Chondrocyte (in vitro differentiated cells): ENCODE measurements at places on chromosomes 5 and 9. TPM values are rescaled to one million over a fixed set of nuclear protein-coding genes. Genes with fewer than 3 reads are reported as not detected.
A peak's percentile ranks its signal among the peaks of the same experiment; 100 is the strongest.

- no peak overlapping the region for H3K27ac ChIP-seq
- H3K4me3 ChIP-seq = no peak overlapping the region
- no peaks in the 10 kb centered on the region for H3K4me1 ChIP-seq
- no peaks in the 10 kb centered on the region for H3K36me3 ChIP-seq
These were observed 1435.6 kb upstream of the NUDT12 start for GRCh38 chr5:104998169-104998568.

GRCh38 chr5:151257731-151258181 lies 4.8 kb downstream of the GM2A start:
- no peaks in the 10 kb centered on the region for H3K27me3 ChIP-seq
- H3K27ac ChIP-seq = no peak overlapping the region
- no peaks in the 10 kb centered on the region for H3K36me3 ChIP-seq
- H3K4me1 ChIP-seq = peaks cover 10% of the 10 kb centered on the region

- no peak for DNase-seq
- H3K4me3 ChIP-seq = no peak overlapping the region
- H3K36me3 ChIP-seq = peaks cover 58% of the 10 kb centered on the region
- H3K4me1 ChIP-seq = peaks cover 9% of the 10 kb centered on the region
- H3K27me3 ChIP-seq = no peaks in the 10 kb centered on the region
These were observed 97.3 kb upstream of the DMRT1 start for GRCh38 chr9:744046-744712.

The TEX48 gene
- not detected in 3 replicates for total RNA-seq

The CFAP90 gene
- 0.27 to 0.36 TPM in 2 of 3 replicates, not detected in the other for total RNA-seq

DNA sequence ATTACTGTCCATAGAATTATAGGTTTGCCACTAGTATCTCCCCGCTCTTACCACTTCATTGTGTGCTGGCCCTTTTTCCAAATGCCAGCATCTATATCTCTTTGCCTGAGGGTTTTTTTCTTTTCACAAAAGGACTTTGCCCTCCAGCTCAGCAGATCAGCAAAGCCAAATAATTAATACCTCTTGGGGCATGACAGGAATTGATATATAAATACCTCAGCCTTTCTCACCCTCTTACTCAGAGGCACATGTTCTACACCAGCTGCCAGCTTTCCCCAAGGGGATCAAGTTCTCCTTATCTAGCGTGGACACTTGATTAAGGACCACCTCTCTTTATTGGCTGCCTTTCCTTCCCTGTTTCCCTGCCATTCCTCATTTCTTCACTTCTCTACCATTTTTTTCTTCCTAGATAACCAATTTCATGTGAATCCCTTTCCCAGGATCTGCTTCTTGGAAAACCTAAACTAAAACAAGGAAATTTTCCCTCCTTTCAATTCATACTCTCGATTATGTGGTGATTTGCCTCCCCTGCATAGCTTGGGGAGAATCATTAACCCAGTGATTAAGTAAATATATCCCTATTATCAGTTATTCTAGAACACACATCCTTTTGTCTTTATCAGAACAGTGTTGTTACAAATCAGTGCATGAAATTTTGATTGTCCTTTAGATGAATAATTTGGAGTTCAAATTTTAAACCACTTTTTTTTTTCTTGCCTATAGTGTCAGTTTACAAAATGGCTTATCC lies 6.9 kb upstream of the NUDT12 start:
- peaks cover 11% of the 10 kb centered on the region for H3K4me1 ChIP-seq
- no peaks in the 10 kb centered on the region for H3K36me3 ChIP-seq
- H3K4me3 ChIP-seq = no peak overlapping the region
- peak overlapping the region; percentile 25 for H3K27ac ChIP-seq

The RIMOC1 gene
- total RNA-seq = 35.9 to 41.0 TPM (median 38.9 TPM) in 3 replicates

DNA sequence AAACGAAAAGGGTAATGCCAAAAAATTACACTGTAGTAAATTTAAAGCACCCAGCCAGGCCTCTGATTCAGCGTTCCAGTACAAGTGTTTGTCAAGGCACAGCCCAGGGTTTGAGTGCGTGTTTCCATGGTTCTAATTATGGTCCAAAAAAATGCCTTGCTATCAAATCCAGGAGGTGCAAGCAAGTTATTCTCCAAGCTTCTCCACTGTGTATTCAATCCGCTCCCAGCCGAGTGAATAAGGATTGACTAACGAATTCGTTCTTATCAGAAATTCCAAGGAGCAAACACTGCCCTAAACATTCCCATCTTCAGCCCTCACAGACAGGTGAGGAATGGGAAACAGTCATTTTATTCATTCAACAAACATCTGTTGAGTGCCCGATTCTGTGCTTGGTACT lies 103.3 kb upstream of the WWC1 start:
- H3K4me1 ChIP-seq = no peaks in the 10 kb centered on the region
- no peaks in the 10 kb centered on the region for H3K27me3 ChIP-seq
- H3K27ac ChIP-seq = no peak overlapping the region
- H3K36me3 ChIP-seq = no peaks in the 10 kb centered on the region
- no peak overlapping the region for H3K4me3 ChIP-seq

The SLC6A19 gene
- not detected in 3 replicates for total RNA-seq

- peak overlapping the region; percentile 70 for H3K27ac ChIP-seq
- peak overlapping the region; percentile 68 for H3K4me3 ChIP-seq
- H3K36me3 ChIP-seq = peaks cover 21% of the 10 kb centered on the region
These were observed 90.7 kb downstream of the PTCH1 start for GRCh38 chr9:95425910-95426551.

- H3K4me1 ChIP-seq = peaks cover 47% of the 10 kb centered on the region
- no peak for DNase-seq
- H3K36me3 ChIP-seq = no peaks in the 10 kb centered on the region
- no peak overlapping the region for H3K27ac ChIP-seq
These were observed 118.6 kb upstream of the ZNF608 start for GRCh38 chr5:124865066-124865465.

GRCh38 chr5:149646564-149646963 lies 65.3 kb downstream of the ARHGEF37 start:
- no peaks in the 10 kb centered on the region for H3K36me3 ChIP-seq
- no peaks in the 10 kb centered on the region for H3K4me1 ChIP-seq
- H3K4me3 ChIP-seq = no peak overlapping the region
- H3K27me3 ChIP-seq = peaks cover 2% of the 10 kb centered on the region
- DNase-seq = no peak

The PCDHGC5 gene
- total RNA-seq = 1.7 to 3.6 TPM (median 2.0 TPM) in 3 replicates

DNA sequence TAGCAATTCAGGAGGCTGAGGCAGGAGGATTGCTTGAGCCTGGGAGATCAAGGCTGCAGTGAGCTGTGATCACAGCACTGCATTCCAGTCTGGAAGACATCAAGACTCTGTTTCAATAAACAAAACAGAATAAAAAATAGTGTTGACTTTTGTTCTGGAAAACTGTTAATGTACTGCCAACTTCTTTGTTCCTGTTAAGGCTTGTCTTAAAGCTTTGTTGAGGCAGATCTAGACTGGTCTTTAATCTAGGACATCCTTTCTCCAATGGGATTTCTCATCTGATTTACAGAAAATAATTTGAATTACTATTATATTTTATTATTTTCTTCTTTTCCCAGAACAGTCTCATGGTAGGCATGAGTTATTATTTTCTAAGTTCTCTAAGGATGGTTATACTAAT lies 26.0 kb downstream of the BDP1 start:
- H3K4me3 ChIP-seq = no peak overlapping the region
- no peak for DNase-seq
- H3K4me1 ChIP-seq = peaks cover 24% of the 10 kb centered on the region
- H3K27ac ChIP-seq = no peak overlapping the region
- no peaks in the 10 kb centered on the region for H3K27me3 ChIP-seq

The MEIKIN gene
- not detected in 3 replicates for total RNA-seq

DNA sequence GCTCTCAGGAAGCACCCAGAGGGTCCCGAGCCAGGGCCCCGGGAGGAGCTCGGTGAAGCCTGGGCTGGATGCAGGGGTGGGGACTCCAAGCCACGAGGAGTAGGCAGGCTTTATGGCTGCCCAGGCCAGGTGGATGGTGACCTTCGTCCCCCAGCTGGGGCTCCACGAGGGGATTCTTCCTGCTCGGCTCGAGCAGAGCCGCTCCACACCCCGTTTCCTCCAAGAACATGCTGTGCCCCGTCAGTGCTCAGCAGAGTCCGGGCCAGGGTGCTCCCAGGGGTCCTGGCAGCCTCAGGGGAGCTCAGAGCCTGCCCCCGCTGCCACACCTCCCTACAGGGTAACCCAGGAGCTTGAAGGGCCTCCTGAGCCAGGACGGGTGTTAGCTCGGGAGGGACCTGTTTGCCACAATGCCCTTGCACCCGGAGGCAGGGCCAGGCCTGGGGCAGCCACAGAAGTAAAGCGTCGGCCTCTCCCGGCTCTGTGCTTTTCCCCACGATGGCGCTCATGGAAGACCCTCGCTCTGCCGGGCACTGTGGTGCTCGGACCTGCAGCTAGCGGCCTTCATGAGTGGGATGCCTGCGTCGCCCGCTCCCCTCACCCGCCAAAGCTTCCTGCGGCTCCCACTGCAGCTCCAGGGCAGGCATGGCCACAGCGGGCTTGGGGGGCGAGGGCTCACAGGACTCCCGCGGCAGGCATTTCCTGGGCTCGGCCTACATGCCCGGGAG lies 86.8 kb downstream of the KCNT1 start:
- no peak for DNase-seq
- peaks cover 3% of the 10 kb centered on the region for H3K27me3 ChIP-seq

The PCDHB3 gene
- 5.6 to 12.1 TPM (median 5.6 TPM) in 3 replicates for total RNA-seq

DNA sequence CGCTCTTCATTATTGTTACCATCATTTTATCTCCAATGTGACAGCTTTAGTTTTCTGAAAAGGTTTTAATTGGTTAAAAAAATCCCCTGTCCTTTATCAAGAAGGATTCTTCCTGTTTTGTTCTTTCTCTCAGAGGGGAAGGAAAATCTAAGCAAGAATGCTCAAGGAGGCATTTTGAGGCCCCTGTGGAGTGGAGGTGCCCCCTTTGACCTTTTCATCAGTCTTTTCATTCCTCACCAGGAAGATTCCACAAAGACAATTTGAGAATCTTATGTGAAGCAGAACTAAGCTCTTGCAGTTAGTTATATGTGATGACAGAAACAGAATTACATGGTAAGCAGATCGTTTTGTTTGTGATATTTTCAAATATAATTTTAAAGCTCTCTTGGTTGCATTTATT lies 489.6 kb downstream of the MAN2A1 start:
- H3K27ac ChIP-seq = no peak overlapping the region
- no peak for DNase-seq
- H3K36me3 ChIP-seq = no peaks in the 10 kb centered on the region
- no peaks in the 10 kb centered on the region for H3K27me3 ChIP-seq
- H3K4me3 ChIP-seq = no peak overlapping the region
- peaks cover 3% of the 10 kb centered on the region for H3K4me1 ChIP-seq

DNA sequence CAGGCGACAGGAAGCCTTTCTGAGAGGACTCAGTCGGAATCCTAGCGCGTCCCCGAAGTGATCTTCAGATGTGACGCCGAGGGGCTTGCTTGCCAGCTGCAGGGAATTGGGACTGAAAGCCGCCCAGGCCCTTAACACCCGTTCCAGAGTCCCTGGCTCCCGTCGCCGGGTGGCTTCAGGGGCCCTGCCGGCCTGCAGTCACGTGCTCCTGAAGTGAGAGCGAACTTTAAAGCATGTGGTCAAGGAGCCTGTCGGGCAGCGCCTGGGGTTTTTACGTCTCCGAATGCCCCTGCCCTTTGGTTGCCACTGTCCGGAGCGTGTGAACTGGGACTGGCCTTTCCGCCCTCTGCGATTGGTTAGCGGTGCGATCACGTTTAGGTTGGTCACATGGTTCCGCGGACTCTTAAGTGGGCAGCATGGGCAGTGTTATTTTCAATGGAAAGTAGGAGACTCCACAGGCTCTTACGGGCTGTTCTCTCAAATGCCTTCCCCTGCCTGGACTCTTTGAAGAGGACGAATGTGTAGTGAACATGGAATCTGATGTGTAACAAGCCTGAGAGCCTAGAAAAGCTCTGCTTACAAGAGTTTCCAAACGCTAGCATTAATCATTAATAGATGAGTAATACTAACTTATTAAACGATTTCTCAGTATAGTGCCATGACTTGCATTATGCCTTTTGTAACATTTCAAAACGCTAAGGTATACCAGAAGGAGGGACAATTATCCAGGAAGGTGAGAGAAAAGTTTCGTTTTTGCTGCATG lies 1.9 kb downstream of the VLDLR start:
- H3K27me3 ChIP-seq = no peaks in the 10 kb centered on the region
- peaks cover 41% of the 10 kb centered on the region for H3K4me1 ChIP-seq
- peak overlapping the region; percentile 94 for H3K27ac ChIP-seq

DNA sequence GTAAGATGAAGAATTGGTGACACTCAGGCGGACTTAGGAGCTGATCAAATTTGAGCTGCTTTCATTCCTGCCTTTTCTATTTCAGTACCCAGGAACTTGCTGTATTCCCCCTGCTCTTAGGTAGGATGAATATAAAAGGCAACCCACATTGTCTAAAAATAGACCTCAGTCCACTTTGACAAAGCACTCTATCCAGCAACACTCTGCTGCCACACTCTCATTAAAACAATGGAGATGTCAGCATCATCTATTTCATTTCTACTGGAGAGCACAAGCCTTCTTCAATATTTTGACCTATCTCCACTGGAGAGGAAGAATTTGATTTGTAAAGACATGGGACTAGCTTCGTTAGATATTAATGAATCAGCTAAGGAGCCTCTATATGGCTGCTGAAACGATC lies 468.4 kb downstream of the PTPRD start:
- no peak overlapping the region for H3K27ac ChIP-seq
- no peak for DNase-seq
- no peak overlapping the region for H3K4me3 ChIP-seq
- no peaks in the 10 kb centered on the region for H3K36me3 ChIP-seq
- no peaks in the 10 kb centered on the region for H3K4me1 ChIP-seq

DNA sequence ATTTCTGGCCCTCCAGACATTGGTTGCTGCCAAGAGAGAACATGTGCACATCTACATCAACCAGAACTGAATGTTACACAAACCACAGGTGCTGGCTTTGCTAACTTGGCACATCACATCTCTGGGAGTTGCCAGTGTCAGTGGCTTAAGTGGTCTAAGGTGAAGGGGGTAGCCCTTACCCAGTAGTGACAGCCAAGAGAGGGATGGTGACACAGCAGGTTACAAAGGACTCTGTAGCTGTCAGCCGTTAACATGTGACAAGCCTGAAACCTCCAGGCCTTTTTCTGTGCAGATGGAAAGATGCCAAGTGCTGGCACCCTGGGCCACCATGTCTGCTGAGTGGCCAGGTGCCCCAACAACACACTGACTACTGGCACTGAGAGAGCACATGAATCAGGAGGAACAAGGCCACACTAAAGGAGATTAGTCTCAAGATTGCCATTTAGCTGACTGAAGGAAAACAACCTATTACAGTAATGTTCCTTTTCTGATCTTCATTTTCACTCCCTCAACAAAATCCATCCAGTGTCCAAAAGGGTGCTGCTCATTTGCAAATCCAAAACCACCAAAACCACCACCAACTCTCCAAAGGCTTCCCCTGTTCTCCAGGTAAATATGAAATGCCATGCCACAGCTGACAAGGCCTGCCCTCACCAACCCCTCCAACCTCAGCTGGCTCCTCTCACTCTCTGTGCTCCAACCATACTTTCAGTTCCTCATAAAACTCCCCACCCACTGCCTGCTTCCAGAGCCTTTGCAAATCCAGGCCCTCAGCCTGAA lies 20.2 kb downstream of the SIL1 start:
- peaks cover 49% of the 10 kb centered on the region for H3K4me1 ChIP-seq
- H3K4me3 ChIP-seq = no peak overlapping the region
- H3K36me3 ChIP-seq = no peaks in the 10 kb centered on the region
- no peak for DNase-seq
- peak overlapping the region; percentile 83 for H3K27ac ChIP-seq
- H3K27me3 ChIP-seq = no peaks in the 10 kb centered on the region
